ENCODE measurements at places on chromosomes 7 and 10.

DNA sequence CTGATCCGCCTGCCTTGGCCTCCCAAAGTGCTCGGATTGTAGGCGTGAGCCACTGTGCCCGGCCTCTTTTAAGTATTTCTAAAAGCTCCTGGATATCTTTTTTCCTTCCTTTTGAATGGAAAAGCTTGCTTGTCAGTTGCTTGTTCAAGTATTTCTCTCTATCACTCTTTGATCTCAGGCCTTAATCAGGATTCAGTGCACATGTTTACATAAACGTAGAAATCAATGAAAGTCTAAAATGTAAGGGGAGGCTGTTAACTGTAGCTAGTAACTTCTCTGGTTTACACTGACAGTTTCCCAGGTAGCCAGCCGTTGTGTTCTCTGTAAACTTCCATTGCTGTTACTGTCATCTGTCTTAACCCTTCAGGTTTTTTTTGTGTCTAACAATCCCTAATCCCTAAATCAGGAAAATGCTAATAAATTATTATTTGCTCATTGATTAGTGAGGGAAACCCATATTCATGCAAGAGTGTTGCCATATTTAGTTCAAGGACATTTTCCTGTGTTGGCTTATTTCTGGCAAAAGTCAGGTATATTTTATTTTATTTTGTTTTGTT, 1.5 kb upstream of the PRPF18 start:
- DNase-seq = no peak

DNA sequence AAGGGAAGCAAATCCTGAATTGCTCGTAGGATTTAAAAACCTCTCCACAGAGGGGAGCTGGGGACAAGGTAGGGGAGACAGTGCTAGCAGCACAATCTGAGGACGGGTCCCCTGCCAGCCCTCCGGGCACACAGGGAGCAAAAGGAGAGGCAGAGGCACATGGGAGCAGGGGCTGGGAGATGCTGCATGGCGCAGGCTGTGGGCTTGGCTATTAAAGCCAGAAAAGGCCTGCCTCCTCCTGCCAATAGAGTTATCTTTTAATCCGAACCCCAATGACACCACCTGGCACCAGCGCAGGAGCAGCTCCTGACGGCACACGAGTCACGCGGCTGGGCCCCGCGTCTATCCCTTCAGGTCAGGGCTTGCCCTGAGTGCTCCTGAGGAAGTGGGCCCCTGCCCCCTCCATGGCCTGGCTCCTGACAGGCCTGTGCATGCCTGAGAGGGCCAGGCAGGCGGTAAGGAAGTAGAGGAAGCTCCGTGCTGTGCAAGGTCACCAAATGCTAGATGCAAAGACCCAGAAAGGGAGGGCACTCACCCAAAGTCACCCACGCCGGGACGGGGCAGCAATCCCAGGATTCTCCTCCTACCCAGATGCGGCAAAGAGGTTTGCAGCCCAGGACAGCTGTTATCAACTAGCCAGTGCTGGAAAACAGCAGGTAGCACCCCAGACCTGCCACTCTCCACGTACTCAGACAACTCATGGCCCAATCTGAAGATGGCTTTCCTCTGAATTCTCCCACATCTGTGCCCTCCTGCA, 28.1 kb downstream of the DLG5 start:
- DNase-seq = no peak

DNA sequence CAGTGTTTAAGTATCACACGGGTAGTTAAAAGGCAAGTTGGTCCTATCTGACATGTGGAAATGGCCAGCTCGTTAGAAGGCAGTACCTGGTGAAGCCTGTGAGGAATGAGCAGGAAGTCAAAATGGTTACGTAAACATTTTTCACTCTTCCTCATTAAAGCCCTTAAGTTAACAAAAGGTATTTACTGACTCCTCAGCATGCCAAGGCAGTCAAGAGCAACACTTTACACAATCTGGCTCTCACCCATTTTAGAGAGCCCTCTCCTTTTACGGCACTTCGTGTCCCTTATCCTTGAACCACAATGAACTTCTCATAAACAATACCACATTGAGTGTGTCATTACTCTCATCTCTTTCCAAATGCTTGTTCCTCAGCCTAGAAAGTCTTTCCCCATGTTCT, 11.0 kb upstream of the RSBN1L start:
- DNase-seq = no peak

DNA sequence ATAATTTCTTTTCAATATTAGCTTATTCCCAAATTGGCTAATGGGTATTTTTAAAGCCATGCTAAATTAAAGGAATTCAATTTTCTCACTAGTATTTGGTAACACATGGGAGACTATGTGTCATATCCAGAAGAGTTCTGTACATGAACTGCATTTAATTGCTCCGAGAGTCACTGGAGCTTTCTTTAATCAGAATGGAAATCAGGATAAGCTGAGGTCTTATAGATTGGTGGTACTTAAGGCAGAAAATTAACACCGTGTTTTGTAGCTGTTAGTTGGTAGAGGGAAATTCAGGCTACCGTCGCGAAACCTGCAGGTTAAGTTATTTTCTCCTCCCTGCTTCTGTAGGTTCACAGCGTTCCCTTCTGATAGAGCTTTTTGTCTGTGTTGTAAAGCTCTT, at the start of gene WEE2:
Gene WEE2 (plus strand): TSS at position 3 of the 400 bp plus-strand sequence. CDS start 406 bp downstream, outside the sequence.
- no peak for DNase-seq

DNA sequence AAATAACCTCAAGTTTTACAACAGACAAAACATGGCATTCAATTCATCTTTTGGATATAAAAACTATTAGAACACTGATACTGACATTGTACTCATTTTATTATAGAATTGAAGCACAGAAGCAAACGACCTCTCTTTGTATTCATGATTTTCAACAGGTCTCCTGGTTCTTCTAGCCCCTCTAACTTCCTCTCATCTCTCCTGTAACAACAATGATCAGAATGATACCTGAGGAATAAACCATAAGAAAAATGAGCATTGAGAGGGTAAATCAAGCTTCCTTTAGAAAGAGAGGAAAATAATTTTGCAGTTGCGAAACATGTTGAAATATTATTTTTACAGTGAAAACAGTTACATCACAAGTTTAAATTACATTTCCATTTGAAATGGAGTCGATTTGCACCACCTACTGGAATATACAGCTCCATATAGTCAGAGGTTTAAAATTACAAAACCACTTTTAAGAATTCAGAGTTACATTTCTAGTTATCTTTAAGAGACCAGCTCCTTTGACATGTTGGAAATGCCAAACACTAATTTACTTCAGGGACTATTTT, 17.5 kb upstream of the TEX36 start:
- DNase-seq = no peak

GRCh38 chr7:30633223-30633622, 38.5 kb downstream of the GARS1 start:
- no peak for DNase-seq

GRCh38 chr10:95277201-95277570, 13.6 kb downstream of the PDLIM1 start:
- no peak for DNase-seq

Data from left ventricle myocardium superior (tissue), 1 donor.